ENCODE measurements at places on chromosomes 11 and 22.

- DNase-seq, result no peak
Measured at GRCh38 chr11:120089036-120090001, 48.6 kb downstream of the TRIM29 start.

- no peak for DNase-seq
Measured at GRCh38 chr11:125873881-125874555, 13.4 kb upstream of the HYLS1 start.

DNA sequence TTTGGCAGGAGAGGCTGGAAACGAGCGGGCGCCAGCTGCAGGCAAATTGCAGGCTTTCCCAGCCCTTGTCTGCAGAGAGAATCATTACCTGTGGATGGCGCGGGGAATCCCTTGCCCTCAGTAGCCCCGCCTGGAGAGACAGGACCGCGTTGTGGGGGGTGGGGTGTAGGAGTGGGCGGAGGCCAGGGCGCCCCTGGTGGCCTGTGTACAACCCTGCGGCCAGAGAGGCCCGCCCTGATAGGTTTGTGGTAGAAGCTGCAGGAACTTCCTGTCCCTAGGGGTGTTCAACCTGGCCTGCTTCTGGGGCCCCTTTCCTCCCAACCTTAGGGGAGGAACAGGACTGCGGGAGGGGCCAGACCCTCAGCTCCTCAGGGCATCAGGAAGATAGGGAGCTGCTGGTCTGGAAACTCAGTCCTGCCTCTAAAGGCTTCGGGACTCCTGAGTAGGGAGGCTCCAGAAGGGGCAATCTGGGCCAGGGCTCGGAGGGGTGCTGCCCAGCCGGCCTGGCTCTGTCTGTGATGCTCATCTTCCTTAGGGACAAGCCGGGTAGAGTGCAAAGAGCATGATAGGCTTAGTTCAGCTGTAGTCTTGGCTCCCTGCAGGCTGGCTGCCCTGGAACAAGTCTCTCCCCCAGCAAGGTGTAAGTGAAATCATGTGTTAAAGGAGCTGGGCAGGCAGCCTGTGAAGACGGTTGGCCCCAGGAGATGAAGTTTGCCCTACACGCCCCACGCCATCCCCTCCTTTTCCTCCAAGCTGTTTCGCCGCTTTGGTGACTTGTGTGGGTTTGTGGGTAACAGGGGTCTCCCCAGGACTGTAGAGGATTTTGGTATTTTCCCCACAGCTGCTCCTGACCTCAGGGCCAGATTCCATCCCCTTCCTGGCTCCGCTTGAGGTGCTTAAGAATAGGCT, 24.1 kb upstream of the SUSD2 start:
- no peak for DNase-seq

GRCh38 chr11:125164091-125164421, 495 bp upstream of the PKNOX2 start:
- DNase-seq, result no peak

DNA sequence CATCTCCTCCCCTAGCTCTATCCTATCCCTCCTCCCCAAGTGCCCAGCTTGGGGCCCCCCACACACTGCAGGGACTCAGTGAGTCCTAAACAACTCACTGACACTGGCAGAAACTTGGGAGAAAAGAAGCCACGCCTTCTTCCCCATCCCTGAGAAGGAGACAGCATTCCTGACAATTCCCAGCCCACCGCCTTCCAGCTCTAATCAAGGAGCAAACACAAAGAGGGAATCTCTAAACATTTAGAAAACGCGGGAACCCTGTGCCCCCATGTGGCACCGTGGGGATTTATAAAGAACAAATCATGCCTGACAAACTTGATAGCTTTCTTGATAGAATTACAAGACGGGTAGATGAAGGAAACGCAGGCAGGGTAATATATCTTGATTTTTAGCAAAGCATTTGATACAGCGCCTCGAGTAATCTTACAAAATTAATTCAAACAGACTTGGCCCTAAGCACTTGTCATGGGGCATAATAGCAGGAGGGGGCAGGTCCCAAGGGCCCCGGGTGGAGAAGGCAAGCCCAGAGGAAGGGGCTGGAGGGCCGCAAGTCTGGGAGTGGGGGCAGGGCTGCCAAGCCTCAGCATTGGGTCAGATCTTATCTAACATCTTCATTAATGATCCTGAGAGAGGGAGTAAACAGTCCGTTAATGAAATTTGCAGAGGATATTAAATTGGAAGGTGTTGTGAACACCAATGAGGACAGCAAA, 4.5 kb downstream of the CHST1 start:
- DNase-seq, result no peak

GRCh38 chr11:63874511-63874910, 35.6 kb downstream of the MARK2 start:
- no peak for DNase-seq

DNA sequence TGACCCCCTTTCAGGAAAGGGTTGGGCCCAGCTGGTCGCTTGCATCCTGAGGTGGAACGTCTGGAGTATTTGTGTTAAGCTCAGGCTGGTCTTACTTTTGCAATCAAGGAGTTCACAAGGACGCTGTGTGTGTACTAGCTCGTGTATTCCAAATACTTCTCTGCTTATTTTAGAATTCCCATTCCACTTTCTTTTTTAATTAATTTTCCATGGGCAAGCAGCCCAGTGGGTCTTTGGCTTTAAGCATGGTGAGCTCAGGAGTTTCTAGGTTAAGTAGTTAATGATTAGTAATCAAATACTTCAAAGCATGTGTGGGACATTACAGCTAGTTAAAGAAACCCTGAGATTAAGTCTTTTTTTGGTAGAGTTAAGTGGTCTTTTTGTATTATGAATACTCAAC, 68.6 kb downstream of the CSNK2A3 start:
- no peak for DNase-seq

GRCh38 chr11:72334651-72335050, 90.7 kb upstream of the PHOX2A start:
- DNase-seq, result no peak

DNA sequence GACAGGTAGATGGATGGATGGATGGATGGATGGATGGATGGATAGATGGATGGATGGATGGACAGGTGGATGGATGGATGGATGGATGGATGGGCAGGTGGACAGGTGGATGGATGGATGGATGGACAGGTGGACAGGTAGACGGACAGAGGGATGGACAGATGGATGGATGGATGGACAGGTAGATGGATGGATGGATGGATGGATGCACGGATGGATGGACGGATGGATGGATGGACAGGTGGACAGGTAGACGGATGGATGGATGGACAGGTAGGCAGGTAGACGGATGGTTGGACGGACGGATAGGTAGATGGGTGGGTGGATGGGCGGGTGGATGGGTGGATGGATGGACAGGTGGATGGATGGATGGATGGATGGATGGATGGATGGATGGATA, 24.3 kb downstream of the PDGFB start:
- DNase-seq, result no peak

- no peak for DNase-seq
Measured at GRCh38 chr11:1737080-1737757, 13.2 kb downstream of the IFITM10 start.

DNA sequence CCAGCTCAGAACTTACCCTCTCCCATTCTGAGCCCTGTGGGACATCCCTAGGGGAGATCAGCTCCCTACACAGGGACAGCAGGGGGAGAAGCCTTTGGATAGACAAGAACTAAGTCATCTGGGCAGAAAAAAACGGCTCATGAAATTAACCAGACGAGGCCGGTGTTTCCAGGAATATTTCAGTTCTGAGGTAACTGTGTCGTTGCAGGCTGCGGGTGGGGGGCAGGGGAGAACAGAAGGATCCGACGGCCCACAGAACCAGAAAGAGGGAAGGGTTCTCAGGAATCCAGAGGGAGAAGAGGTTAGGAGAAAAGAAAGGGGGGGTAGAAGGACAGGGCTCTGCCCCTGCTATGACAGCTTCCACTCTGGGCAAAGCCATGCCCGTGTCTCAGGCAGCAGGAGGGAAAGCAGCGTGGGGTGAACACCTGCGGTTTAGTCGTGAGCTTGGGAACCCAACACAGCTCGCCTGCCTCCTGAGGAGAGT, 3.6 kb downstream of the CLCF1 start:
- no peak for DNase-seq

- DNase-seq, result no peak
Measured at GRCh38 chr11:118988280-118988679, 9.7 kb upstream of the CENATAC start.

DNA sequence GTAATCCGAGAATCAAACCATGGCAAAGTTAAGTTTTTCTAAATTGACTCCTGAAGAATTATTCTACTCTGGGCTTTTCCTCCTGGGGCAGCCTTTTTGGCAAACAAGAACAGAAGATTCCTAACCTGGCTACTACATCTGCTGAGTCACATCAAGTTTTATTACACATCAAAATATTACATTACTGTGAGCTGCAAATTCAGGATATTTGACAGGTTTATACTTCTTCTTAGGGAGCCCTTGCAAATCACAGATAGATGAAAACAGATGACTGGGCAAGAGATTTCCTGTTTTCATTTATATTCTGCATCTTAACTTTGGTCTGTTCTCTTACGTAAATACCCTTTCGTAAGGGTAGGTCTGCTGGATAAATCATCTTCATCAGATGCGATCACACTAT, 23.6 kb downstream of the XRRA1 start:
- no peak for DNase-seq

DNA sequence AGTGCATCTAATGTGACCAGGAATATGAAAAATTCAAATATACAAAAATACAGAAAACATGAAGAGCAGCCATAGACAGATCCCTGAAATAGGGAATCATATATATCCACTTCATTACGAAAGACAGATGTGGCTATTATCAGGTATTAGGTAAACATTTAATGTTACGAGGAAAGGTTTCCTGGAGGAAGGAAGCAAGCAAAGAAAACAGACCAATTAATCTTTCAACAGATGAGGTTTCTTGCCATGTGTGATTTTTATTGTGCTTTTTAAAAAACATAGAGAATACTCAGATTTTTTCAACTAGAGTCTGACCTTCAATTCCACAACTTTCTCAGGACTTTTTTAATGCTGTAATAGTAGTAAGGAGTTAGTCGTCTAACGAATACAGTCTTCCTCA, 24.3 kb upstream of the GAB2 start:
- DNase-seq, result no peak

DNA sequence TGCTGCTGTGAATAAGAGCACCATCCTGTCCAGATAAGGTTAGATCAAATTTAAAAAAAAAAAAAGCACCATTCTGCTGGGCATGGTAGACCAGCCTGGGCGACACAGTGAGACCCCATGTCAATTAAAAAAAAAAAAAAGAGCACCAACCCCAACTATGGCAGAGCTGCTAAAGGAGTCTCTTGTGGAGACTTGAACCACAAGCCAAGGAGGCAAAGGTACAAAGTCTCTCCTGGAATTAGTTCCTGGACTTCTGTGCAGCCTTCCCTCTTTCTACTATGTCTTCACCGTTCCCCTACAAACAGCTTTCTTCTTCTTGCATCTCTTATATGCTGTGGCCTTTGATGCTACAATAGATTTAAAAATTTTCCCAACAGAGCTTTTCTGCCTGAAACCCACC, 1.3 kb downstream of the PIK3C2A start:
- DNase-seq, result no peak

DNA sequence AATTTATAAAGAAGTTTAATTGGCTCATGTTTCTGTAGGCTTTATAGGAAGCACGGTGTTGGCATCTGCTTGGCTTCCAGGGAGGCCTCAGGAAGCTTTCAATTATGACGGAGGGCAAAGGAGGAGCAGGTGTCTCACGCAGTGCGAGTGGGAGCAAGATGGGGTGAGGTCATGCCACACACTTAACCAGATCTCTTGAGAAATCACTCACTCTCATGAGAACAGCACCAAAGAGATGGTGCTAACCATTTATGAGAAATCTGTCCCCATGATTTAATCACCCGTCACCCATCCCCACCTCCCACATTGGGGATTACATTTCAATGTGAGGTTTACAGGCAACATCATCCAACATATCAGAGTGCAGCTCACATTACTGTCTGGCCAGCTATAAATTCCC, 103.5 kb downstream of the ARHGAP8 start:
- DNase-seq, result no peak

DNA sequence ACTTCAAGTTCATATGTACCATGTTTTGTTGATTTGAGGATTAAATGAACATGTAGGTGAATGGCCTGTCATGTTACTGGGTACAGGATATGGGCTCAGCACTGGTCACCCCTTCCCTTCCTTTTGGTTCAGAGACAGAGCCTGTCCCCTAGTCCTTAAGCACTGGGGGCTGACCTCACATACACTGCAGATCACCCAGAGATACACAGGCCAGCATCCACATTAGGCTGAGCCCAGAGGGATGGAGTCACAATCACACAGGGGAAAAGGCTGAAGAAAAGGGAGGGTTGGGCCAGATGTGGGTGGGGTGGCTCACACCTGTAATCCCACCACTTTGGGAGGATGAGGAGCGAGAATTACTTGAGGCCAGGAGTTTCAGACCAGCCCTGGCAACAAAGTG, 62.3 kb downstream of the IGLL5 start:
- DNase-seq, result no peak

DNA sequence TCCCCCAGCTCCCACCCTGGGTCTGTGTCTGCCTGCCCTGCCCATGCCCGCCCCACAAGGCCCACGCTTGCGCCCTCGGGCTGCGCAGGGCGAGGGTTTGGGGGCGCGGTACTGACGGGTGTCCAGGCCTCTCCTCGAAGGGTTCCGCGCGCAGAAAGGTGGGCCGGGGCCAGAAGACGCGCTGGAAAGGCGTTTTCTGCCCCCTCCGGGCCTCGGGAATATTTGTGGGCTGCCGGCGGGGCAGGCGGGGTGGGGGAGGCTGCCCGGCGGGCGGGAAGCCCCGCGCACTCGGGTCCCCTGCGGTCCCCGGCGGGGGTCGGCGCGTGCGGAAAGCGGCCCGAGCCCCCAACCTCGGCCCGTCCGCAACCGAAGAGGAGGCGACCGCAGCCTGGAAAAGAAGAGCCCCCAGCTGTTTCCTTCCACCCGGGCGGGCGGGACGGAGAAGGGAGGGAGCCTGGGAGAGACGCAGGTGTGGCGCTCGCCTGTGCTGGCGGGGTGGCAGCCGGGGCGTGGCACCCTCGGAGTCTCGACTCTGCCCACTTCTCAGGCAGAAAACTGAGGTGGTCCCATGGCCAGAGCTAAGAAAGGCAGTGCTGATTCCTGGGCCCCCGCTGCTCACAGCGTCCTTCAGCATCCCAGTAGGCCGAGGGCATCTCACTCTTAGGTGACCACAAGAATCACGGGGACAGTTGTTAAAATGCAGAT, 59.0 kb downstream of the THAP12 start:
- DNase-seq, result no peak

- DNase-seq, result no peak
Measured at GRCh38 chr11:75632962-75633361, 35.9 kb downstream of the MAP6 start.

DNA sequence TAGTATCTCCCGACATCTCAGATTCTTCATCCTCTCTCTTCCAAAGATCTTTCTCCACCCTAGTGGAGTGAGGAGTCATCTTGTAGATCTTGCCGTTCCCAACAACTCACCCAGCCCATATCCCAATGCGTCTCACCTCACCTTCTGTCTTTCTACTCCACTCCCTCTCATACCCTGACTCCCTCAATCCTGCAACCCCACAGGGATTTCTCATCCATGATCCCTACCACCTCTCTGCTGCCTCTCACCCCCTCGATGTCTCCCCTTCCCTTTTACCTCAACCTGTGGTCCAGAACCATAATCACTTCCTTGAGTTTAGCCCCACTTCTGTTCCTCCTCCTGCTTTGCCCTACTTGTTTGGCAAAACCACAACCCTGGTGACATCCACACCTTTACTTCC, 41.7 kb downstream of the OTOG start:
- no peak for DNase-seq

- no peak for DNase-seq
Measured at GRCh38 chr11:128507936-128508335, 79.4 kb downstream of the ETS1 start.

All from BJ (cell line).